Calu3 (cell line): ENCODE measurements at places on chromosomes 12 and 14. TPM values are rescaled to one million over a fixed set of nuclear protein-coding genes. Genes with fewer than 3 reads are reported as not detected.

Gene TRIM9
- 1.6 TPM in 2 replicates for total RNA-seq

DNA sequence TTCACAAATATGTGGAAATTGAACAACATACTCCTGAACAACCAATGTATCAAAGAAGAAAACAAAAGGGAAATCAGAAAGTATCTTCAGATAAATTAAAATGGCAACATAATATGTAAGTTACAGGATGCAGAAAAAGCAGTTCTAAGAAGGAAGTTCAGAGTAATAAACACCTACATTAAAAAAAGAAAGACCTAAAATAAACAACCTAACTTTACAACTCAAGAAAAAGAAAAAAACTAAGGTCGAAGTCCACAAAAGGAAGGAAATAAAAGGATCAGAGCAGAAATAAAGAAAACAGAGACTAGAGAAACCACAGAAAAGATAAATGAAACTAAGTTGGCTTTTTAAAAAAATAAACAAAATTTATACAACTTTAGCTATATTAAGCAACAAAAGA is 59.2 kb downstream of the EGLN3 start:
- DNase-seq = no peak

- no peak for DNase-seq
Observed at GRCh38 chr12:63934936-63935335, 90.4 kb downstream of the SRGAP1 start.

DNA sequence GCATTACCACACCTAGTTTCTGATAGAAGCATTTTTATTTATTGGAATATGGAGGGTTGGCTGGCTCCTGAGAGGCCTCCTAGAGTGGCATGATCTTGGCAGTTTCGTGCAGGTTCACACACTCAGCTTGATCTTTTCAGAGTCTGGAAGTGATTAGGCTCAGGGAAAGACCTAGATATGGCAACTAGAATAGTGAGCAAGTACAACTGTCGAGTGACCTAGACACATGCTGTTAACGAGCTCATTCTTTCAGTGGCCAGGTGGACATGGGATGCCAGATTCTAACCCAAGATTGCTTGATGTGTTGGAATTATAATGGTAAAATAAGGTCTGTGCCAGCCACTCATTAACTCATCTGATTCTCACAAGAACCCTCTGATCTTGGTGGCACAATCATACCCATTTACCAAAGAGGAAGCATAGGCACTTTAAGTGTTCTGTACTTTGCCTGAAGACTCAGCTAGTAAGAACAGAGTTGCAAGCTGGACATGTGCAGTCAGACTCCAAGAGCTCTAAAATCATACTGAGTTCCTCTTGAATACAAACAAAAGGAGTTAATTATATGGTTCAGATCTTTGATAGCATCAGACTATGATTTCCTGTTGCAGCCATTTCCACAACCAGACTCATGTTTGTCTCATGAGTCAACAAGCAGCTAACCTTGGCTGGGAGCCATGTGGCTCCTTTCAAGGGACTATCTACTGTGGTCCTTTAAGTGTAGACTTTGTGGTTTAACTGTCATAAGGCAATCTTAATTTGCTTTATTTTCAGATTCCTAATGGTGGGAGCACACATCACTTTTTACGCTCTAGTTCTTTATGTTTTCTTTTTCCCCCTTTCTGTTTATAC is 144.2 kb downstream of the PLEKHA5 start:
- DNase-seq = peak; percentile 81

Gene CPNE6
- not detected in 2 replicates for total RNA-seq

- no peak for DNase-seq
Observed at GRCh38 chr12:60539592-60539991, 943.8 kb downstream of the SLC16A7 start.

DNA sequence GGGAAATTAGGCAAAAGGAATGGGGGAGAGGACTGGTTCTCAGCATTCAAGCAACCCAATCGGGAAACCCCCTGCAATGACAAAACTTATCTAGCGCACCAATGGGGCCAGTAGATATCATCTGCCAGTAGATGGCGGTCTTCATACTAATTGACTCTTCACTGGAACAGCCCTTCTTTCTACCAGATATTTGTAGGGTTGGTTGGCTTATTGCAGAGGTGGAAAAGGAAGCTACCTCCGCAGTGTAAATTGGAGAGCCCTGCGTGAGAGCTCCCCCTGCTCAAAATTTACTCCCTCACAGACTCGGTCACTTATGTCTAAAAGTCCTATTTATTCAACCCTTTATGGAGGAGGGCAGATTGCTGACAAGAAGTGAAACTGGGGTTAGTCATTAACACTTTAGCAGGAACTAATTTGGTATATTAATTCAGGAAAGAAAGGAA is 166.1 kb upstream of the CCND2 start:
- peak; percentile 41 for DNase-seq

Gene ARMH4
- 0.07 TPM in 1 of 2 replicates, not detected in the other for total RNA-seq

- DNase-seq = no peak
Observed at GRCh38 chr12:80700327-80700726, 7.1 kb upstream of the MYF6 start.

Gene FLRT2
- total RNA-seq = not detected in 2 replicates

DNA sequence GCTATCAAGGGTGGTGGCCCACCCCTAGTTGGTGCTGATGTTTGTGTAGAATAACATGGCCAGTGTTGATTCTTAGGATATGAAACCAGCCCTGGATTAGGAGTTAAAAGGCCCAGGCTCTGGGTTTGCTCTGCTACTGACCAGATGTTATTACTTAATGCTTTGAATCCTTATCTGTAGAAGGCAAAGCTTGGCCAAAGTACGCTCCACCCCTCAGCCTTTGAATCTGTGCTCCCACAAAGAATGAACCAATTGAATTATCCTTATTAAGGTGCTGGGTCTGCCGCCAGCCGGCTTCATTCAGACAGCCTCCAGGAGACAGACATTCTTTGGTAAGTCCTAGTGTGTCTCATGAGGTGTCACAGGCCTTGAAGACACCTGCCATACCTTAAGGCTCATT is 41.8 kb downstream of the AKAP3 start:
- no peak for DNase-seq

Gene GSKIP
- 33.3 and 42.5 TPM in 2 replicates for total RNA-seq

Gene TBX3
- 1.4 and 2.3 TPM in 2 replicates for total RNA-seq

Gene TEX52
- not detected in 2 replicates for total RNA-seq

DNA sequence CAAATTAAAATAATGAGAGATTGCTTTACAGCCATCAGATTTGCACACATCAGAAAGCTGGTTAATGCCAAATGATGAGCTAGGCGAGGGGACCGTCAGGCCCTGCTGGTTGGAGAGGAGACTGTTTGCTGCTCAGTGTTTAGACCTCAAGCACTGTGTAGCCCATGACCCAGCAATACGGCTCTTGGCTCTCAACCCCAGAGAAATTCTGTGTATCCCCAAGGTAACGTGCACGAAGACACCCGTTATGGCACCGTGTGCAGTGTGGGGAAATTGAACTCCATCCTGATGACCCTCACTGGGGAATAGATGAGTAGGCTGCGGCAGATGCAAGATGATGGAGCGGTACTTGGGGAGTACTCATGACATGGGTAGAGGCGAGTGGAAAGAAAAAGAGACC is 55.7 kb downstream of the EID3 start:
- DNase-seq = no peak

- DNase-seq = no peak
Observed at GRCh38 chr14:95261616-95262510, 57.8 kb downstream of the CLMN start.

DNA sequence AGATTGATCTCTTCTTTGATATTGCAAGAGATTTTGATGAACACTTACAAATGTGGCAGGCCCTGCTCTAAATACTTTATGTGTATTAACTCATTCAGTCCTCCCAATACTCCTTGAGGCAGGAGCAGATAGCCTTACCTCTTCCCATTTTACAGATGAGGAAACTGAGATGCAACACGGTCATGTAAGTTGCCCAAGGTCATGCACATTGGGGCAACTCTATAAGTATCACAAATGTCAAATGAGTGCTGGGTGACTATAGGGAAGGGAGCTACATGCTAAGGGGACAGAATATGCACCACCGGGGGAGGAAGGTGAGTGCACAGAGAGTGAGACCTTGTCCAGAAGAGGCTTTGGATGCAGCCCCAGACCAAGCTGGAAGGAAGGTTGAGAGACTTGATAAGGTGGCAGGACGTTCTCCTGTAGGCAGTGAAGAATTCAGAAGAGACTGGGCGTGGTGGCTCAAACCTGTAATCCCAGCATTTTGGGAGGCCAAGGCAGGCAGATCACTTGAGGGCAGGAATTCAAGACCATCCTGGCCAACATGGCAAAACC is 132.3 kb upstream of the PWP1 start:
- DNase-seq = no peak

DNA sequence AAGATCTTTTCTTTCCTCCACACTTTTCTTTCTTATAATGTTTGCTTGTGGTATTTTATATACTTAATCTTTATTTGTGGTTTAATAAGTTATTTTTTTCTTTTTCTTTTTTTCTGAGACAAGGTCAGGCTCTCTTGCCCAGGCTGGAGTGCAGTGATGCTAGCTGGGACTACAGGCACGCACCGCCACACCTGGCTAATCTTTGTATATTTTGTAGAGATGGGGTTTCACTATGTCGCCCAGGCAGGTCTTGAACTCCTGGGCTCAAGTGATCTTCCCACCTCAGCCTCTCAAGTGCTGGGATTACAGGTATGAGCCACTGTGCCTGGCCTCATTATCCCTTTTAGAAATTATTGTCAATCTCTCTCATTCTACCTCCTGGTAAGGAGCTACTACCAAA is 87.1 kb downstream of the SCFD1 start:
- DNase-seq = no peak

DNA sequence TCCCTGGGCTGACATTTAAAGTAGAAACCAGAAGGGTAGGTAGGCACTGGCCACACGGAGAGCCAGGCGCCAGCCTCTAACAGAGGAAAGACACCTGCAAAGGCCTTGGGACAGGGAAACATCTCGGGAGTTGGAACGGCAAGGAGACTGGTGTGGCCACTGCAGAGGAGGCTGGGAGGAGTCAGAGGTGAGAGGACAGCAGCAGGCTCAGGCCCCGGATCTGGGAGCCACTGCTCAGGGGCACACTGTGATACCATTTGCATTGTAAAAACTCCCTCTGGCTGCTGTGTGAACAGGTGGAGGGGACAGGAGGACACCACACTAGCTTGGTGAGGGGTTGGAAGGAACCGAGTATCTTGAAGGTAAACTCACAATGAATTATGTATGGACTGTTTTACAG is 2.7 kb downstream of the ANHX start:
- DNase-seq = no peak

- DNase-seq = no peak
Observed at GRCh38 chr12:4164559-4165558, 108.7 kb upstream of the CCND2 start.

DNA sequence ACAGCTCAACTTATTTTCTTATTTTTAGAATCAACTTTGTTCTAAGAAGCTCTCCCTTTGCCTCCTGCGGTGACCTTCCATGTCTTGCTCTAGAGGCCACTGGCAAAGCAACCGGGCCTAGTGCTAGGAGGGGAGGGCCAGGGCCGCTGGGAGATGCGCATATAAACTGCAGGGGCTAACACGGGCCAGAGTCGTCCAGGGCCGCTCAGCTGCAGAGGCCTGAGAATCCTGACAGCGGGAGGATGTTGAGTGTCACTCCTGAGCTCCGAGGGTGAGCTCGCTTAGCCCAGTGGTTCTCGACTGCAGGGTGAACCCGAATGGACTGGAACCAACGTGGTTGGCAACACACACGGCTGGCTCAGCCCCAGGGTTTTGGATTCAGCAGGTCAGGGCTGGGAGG is 6.5 kb upstream of the PIWIL1 start:
- no peak for DNase-seq

Gene KRT71
- total RNA-seq = not detected in 2 replicates

GRCh38 chr14:99036611-99037293 is 235.2 kb downstream of the BCL11B start:
- DNase-seq = no peak

DNA sequence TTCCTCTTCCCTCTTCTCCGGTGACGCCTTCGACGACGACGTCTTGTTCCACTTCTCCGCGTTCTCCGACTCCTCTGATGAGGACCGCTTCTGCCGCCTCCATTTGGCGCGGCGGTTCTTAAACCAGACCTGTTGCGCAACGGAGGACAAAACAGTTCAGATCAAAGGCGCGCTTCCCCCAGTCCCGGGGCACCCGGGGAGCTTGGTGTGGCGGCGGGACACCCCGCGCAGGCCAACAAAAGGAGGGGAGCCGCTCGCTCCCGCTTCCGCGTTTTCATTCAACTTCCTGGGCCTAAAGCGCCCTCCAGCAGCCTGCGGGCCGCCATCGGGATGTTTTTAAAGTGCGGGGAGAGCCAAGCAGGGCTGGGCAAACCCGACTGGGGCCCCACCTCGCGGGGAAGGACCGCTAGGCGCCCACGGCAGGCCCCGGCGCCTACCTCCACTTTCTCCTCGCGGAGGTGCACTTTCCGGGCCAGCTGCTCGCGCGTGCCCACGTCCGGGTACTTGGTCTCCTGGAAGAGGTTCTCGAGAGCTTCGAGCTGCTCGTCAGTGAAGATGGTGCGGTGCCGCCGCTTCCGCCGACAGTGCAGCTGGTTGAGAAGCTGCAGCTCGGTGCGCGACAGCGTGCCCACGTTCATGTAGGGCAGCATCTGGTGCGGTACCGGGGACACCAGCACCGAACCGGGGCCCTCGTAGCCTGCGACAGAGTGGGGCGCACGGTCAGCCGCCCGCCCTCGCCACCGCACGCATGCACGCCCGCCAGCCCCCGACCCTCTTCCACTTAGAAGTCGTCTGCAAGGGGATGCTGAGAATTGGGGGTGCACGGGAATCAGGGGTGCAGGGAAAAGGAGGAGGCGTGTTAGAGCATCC is 1.2 kb downstream of the GSC start:
- peak; percentile 7 for DNase-seq

GRCh38 chr12:121781998-121782979 is 11.2 kb downstream of the RHOF start:
- DNase-seq = no peak

DNA sequence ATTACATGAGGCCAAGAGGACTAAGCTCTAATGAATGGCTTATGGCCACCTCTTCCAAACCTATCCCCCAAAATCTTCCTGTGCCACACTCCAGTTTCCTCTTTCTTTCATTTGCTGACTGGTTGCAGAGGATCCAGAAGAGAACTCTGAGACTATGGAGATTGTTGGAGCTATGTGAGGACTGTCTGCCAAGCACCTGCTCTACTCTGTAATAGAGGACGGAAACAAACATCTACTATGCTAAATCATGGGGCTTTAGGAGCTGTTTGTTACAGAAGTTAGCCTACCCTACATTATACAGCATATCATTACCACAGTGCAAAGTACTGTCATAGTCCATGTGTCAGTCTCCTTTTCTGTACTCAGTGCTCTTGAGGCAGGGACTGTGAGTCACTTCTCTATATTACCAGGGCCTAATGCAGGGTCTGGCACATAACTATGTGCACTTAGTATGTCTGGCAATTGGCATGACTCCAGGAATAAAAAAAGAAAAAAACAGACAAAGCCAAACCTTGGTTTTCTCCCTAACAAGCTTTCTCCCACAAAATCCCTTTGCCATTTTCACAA is 95.1 kb downstream of the RPAP3 start:
- DNase-seq = no peak

Gene KLRB1
- not detected in 2 replicates for total RNA-seq

- DNase-seq = no peak
Observed at GRCh38 chr12:9198012-9198411, 10.2 kb downstream of the PZP start.

Gene PCED1B
- 2.1 and 4.1 TPM in 2 replicates for total RNA-seq

GRCh38 chr12:32650508-32650907 is 28.6 kb upstream of the DNM1L start:
- no peak for DNase-seq

- DNase-seq = no peak
Observed at GRCh38 chr12:121117226-121117777, 15.4 kb upstream of the P2RX7 start.
